ENCODE measurements at places on chromosomes 12 and 14. TPM values are rescaled to one million over a fixed set of nuclear protein-coding genes. Genes with fewer than 3 reads are reported as not detected.

SNW1 gene
- total RNA-seq, result 69.9 TPM

YBX3 gene
- total RNA-seq, result 159 TPM

HSPB8 gene
- total RNA-seq, result 26.3 TPM

KRT74 gene
- not detected for total RNA-seq

KTN1 gene
- 164 TPM for total RNA-seq

NRIP2 gene
- total RNA-seq, result 3.7 TPM

PRIMA1 gene
- 2.9 TPM for total RNA-seq
